ENCODE measurements at places on chromosomes 2 and 18.

- no peak for DNase-seq
Measured at GRCh38 chr2:53432936-53433335, 334.7 kb upstream of the CHAC2 start.

GRCh38 chr2:160114020-160114419 lies 51.6 kb upstream of the PLA2R1 start:
- DNase-seq, result no peak

- DNase-seq, result no peak
Measured at GRCh38 chr18:75517286-75517685, 89.8 kb upstream of the SMIM21 start.

GRCh38 chr2:132690664-132691303 lies 20.8 kb upstream of the LYPD1 start:
- no peak for DNase-seq

GRCh38 chr2:8333177-8333831 lies 348.6 kb upstream of the ID2 start:
- no peak for DNase-seq

DNA sequence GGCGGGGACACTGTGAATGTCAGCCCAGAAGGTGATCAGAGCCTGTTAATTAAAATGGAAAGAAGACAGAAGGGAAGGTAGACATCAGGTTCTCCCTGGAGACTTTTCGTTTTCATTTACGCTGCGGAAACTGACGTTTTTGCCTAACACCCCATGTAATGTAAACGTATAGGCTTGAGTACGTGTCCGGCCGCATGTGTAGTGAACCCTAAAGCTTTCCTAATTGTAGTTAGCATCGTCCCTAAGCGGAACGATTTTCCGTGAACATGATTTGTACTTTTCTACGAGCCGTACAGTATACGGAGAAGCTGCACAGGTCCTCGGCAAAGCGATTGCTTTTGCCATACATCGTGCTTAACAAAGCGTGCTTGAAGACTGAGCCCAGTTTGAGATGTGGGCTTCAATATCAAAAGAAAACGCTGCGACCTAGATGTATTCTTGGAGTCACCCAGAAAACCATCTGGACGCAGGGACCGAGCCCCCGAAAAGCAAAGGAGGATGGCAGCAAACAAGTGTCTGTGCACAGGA lies 284 bp downstream of the TIMM21 start:
- no peak for DNase-seq

DNA sequence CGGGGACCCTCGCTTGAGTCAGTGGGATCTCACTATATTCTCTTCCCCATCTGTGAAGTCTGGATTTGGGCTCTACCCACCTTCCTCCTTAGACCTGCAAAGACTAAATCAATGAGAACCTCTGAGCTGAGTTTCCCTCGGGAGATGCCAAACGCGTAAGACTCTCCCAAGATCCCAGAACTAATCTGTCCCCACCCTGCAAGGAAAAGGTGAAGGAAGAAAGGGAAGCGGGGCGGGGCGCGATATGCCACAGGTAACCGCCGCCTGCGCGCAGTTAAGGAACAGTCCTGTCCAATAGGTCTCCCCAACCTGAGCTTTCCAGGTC lies 780 bp downstream of the SRD5A2 start:
- no peak for DNase-seq

- no peak for DNase-seq
Measured at GRCh38 chr2:11589316-11589940, 55.6 kb downstream of the GREB1 start.

DNA sequence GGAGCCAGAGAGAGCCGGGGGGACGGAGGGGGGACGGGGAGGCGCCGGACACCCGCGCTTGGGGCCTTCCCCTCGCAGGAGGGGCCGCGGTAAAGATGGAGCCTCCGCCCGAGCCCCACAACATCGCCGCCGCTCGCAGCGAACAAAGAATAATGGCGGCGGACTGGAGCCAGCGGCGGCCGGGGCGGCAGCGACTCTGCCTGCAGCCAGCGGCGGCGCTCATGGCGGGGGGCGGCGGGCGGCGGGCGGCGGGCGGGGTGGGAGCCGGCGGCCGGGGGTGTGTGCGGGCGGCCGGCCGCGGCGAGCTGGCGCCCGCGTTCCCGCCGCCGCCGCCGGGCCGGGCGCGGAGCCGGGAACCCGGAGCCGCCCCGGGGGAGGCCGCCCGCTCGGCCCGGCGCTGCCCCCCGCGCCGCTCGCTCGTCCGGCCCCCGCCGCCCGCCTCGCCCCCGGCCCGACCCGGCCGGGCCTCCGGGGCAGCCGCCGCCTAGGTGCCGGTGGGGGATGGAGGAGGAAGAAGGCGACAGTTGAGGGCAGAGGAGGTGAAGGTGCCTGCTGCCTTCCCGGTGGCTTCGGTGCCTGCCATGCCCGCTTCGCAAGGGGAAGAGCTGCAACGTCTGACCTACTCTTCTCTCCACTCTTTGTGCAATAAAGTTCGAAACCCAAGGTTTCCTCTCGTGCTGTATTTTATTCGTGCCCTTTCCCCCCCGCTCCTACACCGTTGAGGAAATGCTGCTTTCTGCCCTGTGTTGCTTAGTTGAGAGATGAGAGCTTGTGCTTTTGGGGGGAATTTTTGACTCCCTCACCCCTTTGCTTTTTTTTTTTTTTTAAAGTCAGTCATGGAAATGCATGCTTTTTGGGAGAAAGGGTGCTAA lies 634 bp downstream of the CREB1 start:
- peak; percentile 57 for DNase-seq

- DNase-seq, result peak; percentile 57
Measured at GRCh38 chr2:239274391-239275043, 126.3 kb downstream of the HDAC4 start.

DNA sequence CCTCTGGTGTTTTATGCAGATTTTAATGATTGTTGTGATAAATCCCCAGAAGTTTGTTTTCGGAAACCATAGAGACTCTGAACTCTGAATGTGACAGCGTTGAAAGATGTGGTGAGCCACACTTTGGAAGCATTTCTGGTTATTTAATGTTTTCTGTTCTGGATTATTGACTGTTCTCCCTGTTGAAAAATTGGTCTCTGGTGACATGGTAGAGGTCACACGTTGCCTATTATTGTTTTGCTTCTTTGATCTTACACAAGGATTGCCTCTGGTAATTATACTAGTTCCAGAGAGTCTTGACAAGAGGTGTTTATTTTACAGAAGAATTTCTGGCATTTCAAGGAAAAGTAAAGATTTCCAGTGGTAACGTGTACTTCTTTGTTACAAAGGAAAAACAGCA lies 127.1 kb downstream of the GREB1L start:
- DNase-seq, result no peak

DNA sequence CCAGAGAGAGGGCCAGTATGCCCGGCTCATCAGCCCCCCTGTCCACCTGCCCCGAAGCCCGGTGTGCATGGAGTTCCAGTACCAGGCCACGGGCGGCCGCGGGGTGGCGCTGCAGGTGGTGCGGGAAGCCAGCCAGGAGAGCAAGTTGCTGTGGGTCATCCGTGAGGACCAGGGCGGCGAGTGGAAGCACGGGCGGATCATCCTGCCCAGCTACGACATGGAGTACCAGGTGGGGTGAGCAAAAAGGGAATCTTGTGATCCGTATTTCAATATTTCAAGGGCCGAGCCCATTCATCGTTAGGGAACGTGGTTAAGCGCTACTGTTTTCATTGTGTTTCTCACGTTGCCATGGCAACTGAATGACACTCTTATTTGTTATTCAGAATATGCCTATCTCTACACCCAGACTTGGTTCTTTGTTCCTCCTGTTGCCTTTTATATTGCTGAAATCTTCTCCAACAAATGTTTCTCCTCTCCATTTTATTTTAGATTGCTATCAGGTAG lies 81.5 kb downstream of the NRP2 start:
- peak; percentile 90 for DNase-seq

- no peak for DNase-seq
Measured at GRCh38 chr18:78523850-78524249, 455.8 kb upstream of the SALL3 start.

GRCh38 chr18:8703092-8703709 lies 2.2 kb upstream of the MTCL1 start:
- DNase-seq, result no peak

- no peak for DNase-seq
Measured at GRCh38 chr18:4450065-4450658, 4.9 kb downstream of the DLGAP1 start.

DNA sequence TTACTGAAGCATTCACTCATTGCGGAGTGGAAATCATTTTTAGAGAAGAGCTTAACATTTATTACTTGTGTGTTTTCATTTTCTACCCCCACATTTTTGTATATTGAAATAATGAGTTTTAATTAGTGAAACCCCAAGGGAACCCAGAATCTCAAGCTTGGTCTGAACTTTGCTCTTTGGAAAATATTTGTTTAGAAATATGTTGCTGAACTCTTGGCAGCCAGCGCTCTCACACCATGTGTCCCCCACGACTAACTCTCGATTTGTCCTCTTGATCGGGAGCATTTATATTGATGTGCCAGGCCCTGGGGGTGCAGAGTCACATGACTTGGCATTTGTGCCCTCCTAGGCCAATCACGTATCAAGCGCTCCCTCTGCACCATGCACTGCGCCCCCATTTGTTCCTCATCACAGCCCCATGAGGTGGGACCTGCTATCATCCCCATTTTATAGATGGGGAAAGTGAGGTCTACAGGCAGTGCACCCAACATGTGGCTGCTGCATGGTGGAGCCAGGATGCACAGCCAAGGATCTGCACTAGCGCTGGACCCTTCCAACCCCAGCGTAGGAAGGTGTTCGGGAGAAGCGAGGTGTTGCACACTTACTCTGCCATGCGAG lies 149.7 kb downstream of the NCK2 start:
- no peak for DNase-seq

DNA sequence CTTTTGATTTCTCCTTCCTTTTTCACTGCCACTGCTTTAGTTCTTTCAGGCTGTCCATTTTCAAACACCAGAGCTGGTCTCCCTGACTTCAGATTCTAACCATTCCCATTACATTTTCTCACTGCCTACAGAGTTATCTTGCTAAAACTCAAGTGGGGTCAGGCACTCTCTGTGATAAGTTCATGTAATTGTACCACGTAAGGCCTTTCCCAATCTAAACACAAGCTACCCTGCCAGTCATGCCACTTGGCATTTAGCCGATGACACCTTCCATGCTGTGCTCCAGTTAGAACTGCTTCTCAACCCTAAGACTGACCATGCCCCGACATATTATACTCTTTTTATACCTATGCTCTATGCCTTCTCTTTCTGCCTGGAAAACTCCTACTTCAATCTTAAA lies 592.4 kb downstream of the DPP10 start:
- no peak for DNase-seq

DNA sequence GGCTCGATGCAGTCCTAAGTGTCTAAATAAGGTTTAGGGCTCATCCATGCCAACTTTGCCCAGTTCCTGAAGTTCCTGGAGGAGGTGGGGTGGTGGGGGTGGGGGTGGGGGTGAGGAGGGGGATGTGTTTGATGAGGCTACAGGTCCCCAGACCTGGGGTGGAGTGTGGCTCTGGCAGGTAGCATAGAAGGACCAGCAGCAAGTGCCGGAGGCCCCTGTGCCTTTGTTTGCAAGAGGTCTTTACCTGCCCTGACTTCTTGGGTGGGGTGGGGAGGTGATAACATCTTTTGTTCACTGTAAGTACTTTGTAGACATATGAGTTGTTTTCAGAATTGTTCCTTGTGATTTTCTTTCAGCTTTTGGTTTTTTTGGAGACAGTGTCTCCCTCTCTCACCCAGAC lies 10.0 kb downstream of the SH3BP4 start:
- no peak for DNase-seq

- DNase-seq, result no peak
Measured at GRCh38 chr18:39845106-39845505, 2109.9 kb upstream of the PIK3C3 start.

DNA sequence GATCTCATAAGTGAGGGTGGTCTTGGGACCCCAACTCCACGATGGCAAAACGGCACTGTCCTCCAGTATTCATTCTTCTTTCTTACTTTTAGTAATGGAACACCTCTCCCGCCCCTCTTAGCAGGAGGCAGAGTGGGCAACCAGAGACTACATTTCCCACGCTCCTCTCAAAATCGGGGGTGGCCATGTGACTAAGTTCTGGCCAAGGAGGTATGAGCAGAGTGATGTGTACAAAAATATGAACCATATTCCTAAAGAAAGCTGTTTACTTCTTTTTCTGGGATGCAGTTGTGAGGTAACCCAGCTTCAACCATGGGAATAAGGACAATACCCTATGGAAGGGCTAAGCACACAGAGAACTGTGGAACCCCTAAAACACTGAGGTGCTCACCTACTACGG lies 12.8 kb downstream of the REV1 start:
- no peak for DNase-seq

DNA sequence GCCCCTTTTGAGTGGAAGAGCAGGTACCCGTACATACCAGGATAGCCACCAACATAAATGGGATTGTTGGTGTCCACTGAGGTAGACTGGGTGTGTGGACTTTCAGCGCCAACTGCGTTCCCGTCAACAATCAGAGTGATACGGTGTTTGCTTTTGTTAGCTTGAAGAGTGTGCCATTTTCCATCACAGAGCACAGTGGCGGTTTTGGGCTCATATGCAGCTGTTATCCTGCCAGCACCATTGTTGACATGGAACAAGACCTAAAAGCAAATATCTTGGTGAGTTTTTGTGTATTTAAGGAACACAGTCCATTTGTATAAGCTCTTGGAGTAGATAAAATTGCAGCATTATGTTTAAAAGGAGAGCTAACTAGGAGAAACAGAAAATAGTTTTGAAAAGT lies 174.5 kb downstream of the LAMA1 start:
- DNase-seq, result no peak

GRCh38 chr2:207792244-207792785 lies 22.6 kb upstream of the FZD5 start:
- no peak for DNase-seq

DNA sequence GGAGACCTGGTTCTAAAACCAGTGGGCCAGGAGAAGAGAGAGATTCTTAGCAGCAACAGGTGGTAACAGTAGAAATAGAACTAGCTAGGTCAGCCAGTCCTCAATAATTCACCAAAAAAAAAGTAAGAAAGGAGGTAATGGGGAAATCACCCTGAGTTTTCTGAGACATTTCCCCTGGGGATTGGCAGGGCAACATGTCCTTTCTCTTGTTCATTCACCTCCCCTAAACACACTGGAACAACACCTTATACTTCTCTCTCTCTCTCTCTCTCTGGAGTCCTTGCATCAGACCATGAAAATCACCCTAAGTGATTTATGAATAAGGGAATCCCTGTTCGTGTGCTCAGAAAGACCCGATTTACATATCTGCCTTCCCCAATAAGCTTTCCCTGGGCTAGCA lies 64.8 kb downstream of the COX7A2L start:
- no peak for DNase-seq

DNA sequence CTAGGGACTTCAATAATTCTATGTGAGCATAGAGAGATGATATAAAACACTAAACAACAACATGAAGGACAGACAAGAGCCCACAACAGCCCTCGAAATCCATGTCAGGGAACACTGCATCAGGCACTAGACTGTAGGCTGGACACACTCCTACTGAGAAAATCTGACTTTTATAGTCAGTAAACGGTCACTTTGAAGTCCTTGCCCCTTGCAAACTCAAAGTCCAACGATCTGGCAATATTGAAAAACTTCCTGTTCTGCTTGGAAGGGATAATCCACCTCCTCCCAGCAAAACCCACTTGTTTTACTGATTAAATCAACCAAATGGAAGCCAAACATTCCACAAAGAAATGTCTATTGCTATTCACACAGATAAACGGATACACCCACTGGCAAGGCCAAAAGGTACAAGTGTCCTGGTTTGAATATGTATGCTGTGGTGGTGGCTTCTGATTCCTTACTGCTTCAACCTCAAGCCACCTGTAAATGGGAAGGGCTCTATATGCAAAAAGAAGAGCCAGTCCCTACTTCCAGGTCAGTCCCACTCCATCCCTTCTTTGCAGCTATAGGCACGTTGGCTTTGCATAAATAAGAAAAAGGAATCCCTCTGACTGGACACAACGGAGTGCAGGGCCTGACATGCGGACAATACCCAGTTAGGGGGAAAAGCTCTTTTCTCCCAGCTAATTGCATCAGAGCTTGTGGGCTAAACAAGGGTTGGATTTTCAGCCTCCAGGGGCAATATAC lies 56.6 kb downstream of the STK39 start:
- DNase-seq, result no peak

Data from ecto neural progenitor cell (in vitro differentiated cells).